ENCODE measurements at places on chromosomes 4 and X. TPM values are rescaled to one million over a fixed set of nuclear protein-coding genes. Genes with fewer than 3 reads are reported as not detected.

The IL2 gene
- total RNA-seq, result not detected

The TLR7 gene
- total RNA-seq, result not detected

The ASB5 gene
- total RNA-seq, result not detected

The GPR173 gene
- total RNA-seq, result 4.0 TPM

The ETNPPL gene
- total RNA-seq, result not detected

The DCUN1D4 gene
- 35.6 TPM for total RNA-seq

The HSFX1 gene
- 0.36 TPM for total RNA-seq

The TEC gene
- total RNA-seq, result 0.28 TPM

The PDE6B gene
- 3.2 TPM for total RNA-seq

The GIMD1 gene
- not detected for total RNA-seq

The EGF gene
- not detected for total RNA-seq

The RAB28 gene
- total RNA-seq, result 12.6 TPM

The PGAM4 gene
- total RNA-seq, result not detected

The IL13RA2 gene
- 0.09 TPM for total RNA-seq

The CT45A1 gene
- not detected for total RNA-seq

The PPP4R3C gene
- not detected for total RNA-seq

The PAK3 gene
- 0.94 TPM for total RNA-seq

The DIPK2B gene
- total RNA-seq, result 9.1 TPM

The SEC31A gene
- 244 TPM for total RNA-seq

The SATL1 gene
- not detected for total RNA-seq

The FAM47E gene
- total RNA-seq, result 0.18 TPM

The ETDA gene
- total RNA-seq, result not detected

The NIPAL1 gene
- total RNA-seq, result 1.4 TPM

The FAT1 gene
- total RNA-seq, result 5.4 TPM

The RADX gene
- 0.09 TPM for total RNA-seq

The SULT1E1 gene
- total RNA-seq, result 8.5 TPM

The PAGE4 gene
- total RNA-seq, result not detected

The RIPPLY1 gene
- not detected for total RNA-seq

The AR gene
- 0.75 TPM for total RNA-seq
